ENCODE measurements at places on chromosomes 5 and 9. TPM values are rescaled to one million over a fixed set of nuclear protein-coding genes. Genes with fewer than 3 reads are reported as not detected.

GRCh38 chr9:91127653-91128052 is 234.1 kb downstream of the AUH start:
- no peak for DNase-seq
- H3K4me3 ChIP-seq, result no peak overlapping the region
- H3K4me1 ChIP-seq, result no peaks in the 10 kb centered on the region

Gene SLU7
- 50.3 TPM for total RNA-seq

Gene ABLIM3
- total RNA-seq, result 8.8 TPM

Gene SPAG8
- total RNA-seq, result not detected

- H3K4me3 ChIP-seq, result no peak overlapping the region
- H3K4me1 ChIP-seq, result no peaks in the 10 kb centered on the region
- no peaks in the 10 kb centered on the region for H3K27me3 ChIP-seq
- no peaks in the 10 kb centered on the region for H3K36me3 ChIP-seq
These were observed 369.2 kb downstream of the SEMA5A start for GRCh38 chr5:9176641-9177040.

Gene TMOD1
- total RNA-seq, result 9.6 TPM

DNA sequence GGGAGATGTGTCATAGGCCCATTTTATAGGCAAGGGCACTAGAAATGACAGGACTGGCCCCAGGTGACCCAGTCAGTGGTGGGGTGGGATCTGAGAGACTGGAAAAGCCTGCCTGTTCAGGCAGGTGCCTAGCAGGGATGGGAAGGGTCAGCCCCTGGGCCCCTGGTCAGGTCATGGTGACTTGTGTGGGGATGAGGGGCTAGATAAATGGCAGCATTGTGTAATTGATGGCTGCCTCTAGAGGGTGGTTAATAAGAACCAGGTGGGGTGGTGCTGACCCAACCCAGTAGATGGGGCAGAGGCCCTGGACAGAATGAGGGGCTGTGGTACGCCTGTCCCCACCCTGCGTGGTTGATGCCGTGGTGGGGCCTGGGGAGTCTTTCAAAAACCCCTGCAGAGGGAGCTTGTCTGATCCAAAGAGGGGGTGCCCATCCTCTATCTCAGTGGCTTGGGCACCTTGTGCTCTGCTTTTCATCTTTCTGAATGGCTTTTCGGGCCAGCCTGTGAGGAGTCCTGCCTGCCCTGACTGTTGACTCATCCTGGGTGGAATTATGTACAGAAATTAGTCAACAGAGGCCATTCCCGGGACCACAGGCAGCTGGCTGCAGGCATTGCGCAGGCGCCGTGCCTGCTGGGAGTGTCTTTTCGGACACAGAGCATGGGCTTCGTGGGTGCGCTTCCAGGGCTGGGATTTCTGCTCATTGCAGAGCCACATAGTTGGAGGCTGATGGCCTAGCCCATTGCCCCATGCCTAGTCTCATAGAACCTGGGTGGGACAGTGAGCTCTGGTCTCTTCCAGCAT is 93.6 kb upstream of the PITX1 start:
- H3K4me3 ChIP-seq, result no peak overlapping the region
- peak overlapping the region; percentile 58 for H3K27ac ChIP-seq
- H3K27me3 ChIP-seq, result no peaks in the 10 kb centered on the region
- DNase-seq, result peak; percentile 52
- H3K4me1 ChIP-seq, result peaks cover 34% of the 10 kb centered on the region
- no peaks in the 10 kb centered on the region for H3K36me3 ChIP-seq

- H3K4me1 ChIP-seq, result peaks cover 19% of the 10 kb centered on the region
- peak overlapping the region; percentile 35 for H3K27ac ChIP-seq
- H3K36me3 ChIP-seq, result no peaks in the 10 kb centered on the region
- peaks cover 98% of the 10 kb centered on the region for H3K27me3 ChIP-seq
These were observed 20.3 kb downstream of the ANXA2R start for GRCh38 chr5:43019614-43020398.

- peak; percentile 31 for DNase-seq
- no peaks in the 10 kb centered on the region for H3K36me3 ChIP-seq
- peaks cover 93% of the 10 kb centered on the region for H3K27me3 ChIP-seq
- peaks cover 13% of the 10 kb centered on the region for H3K4me1 ChIP-seq
These were observed 42.4 kb downstream of the PAX5 start for GRCh38 chr9:36991516-36992134.

DNA sequence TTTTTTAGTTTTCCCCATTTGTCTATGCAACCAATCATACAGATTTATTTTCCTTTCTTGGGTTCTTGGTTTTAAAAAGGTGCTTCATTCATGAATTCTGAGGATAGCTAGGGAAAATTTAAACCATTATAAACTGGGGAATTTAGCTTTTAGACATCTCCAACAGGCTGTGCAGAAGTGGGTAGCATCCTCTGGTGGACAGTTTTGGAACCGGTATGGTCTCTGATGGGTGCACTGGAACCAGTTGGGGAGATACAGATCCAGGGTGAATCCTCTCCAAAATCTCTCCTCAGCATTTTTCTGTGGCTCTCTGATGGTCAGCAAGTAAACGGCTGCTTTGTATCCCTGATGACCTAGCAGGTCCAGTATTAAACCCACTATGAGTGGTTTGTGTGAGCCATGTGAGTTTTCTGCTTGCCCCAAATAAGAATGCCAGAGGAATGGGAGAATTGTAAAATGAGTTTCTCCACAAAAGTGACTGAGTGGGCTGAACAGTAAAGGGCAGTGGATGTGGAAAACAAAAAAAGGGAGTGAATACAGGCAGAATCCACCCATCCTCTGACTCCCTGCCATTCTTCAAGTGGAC is 9.1 kb upstream of the DNAJC25 start:
- no peak overlapping the region for H3K27ac ChIP-seq
- peak; percentile 45 for DNase-seq
- no peak overlapping the region for H3K4me3 ChIP-seq
- peaks cover 8% of the 10 kb centered on the region for H3K27me3 ChIP-seq
- H3K4me1 ChIP-seq, result no peaks in the 10 kb centered on the region

Gene C5orf46
- not detected for total RNA-seq

GRCh38 chr9:136564379-136564988 is 18.6 kb upstream of the NOTCH1 start:
- peak; percentile 63 for DNase-seq
- peaks cover 63% of the 10 kb centered on the region for H3K4me1 ChIP-seq
- no peak overlapping the region for H3K4me3 ChIP-seq
- H3K36me3 ChIP-seq, result no peaks in the 10 kb centered on the region

Gene SHISAL2B
- not detected for total RNA-seq

Gene GTF2H2
- 10.1 TPM for total RNA-seq

DNA sequence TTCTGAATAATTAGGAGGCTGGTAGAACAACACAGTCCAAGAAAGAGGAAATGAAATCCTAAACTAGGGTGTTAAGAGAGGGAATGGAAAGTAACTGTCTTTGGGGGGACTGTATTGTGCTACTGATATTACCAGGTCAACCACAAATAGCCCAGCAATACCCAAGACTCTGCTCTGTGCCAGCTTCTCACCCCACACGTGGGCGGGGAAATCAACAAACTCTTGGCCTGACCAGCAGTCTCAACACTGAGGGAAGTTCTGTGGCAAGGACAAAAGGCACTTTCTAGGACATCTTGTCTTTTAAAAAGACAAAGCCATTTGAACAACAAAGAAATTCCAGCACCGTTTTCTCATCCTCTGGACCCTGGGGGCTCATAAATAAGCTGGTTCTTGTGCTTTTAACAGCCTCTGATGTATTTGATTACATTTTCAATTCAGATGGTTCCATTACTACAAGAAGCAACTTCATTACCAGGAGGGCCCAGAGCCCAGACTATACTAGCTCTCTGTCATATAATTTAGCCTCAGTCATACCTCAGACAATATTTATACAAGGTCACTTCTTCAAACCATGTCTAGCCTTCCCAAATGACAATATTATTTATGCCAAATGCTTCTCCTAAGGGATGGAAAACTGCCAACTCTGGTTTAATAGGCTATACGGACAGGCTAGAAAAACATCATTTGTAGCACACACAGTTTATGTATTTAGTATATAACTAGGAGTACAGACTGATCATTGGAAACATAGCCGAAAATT is 297.8 kb downstream of the CWC27 start:
- no peaks in the 10 kb centered on the region for H3K27me3 ChIP-seq
- H3K27ac ChIP-seq, result no peak overlapping the region
- no peak overlapping the region for H3K4me3 ChIP-seq
- no peaks in the 10 kb centered on the region for H3K4me1 ChIP-seq

Gene SLC34A1
- total RNA-seq, result not detected

- H3K4me3 ChIP-seq, result peak overlapping the region; percentile 90
- H3K27me3 ChIP-seq, result no peaks in the 10 kb centered on the region
- H3K4me1 ChIP-seq, result peaks cover 43% of the 10 kb centered on the region
- no peak for DNase-seq
- peak overlapping the region; percentile 91 for H3K27ac ChIP-seq
These were observed 381 bp downstream of the MED22 start for GRCh38 chr9:133347515-133347984.

DNA sequence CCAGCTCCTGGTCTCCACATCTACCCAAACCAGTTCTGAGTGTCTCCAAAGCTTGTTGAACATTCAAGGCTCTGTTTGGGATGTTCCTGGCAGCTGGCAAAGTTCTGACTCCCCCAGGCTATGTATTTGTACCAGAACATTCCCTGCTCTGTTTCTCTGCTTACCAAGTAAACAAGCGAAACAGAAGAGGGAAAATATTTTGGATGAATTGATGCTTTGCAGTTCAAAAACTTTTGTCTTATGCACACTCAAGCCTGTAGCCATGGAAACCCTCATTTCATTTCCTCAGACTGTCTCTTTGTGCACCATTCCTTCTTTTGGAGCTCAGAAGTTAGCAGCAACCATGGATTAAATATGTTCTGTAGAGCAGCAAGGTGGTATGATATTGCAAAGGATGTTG is 145.8 kb downstream of the ACTL7B start:
- no peaks in the 10 kb centered on the region for H3K27me3 ChIP-seq
- no peaks in the 10 kb centered on the region for H3K36me3 ChIP-seq
- H3K27ac ChIP-seq, result peak overlapping the region; percentile 17
- DNase-seq, result no peak
- H3K4me1 ChIP-seq, result no peaks in the 10 kb centered on the region

DNA sequence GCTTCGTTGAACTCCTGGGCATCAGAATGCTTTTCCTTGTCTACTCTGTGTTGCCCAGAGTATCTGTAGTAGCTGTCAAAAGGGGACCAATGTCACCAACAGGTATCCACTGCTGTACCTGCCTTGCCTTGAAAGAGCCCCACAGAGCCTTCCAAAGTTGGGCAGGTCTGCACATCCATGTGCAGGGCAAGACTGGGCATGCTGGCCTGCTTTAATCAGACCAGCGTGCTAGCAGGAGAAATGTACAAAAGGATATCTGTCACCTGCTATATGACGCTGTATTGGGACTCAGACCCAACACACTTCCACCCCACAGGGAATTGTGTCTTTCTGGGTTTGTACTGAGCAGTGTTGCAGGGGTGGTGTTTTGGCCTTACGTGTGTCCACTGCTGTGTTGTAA is 11.9 kb downstream of the DELE1 start:
- no peak overlapping the region for H3K4me3 ChIP-seq
- peaks cover 100% of the 10 kb centered on the region for H3K36me3 ChIP-seq
- no peaks in the 10 kb centered on the region for H3K27me3 ChIP-seq
- H3K4me1 ChIP-seq, result no peaks in the 10 kb centered on the region
- H3K27ac ChIP-seq, result no peak overlapping the region
- DNase-seq, result no peak

DNA sequence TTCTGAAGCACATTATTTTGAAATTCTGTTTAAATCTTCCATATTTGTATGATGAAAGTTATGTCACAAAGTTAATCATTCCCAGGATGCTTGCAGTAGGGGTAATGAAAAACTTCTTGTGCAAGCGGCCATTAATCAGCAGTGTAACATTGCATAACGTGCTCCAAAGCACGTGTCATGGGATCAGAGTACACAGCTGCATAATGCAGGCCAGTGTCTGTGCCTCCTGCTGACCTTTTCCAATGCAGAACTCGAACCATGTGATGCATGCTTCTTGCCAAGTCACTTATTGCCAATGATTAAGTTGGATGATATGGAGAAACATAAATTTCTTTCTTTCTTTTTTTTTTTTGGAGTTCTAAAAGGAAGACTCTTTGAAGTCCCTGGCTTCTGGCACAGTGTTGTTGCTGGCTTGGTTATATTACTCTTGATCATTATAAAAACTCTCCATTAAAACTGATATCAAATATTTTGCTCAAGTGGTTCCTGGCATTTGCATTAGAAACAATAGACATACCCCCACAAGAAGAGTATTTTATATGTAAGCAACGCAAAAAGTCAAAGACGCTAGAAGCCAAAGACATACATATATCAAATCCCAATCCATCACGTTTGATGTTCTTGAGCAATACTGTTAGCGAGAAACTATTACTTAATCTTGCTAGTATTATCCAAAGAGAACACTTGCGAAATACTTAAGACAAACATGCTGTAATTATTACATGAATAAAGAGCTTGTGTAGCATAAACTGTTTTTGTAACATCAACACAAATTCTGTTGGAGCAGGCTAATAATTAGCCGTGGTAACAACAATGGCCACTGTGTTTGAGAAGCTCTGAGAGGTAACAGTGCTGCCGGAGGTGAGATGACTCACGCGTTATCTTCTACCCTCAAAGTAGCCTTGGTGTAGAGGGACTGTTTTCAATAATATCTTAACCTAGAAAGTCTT is 164.2 kb downstream of the AUH start:
- H3K36me3 ChIP-seq, result no peaks in the 10 kb centered on the region
- DNase-seq, result peak; percentile 86
- H3K27me3 ChIP-seq, result no peaks in the 10 kb centered on the region
- peak overlapping the region; percentile 99 for H3K27ac ChIP-seq
- peaks cover 30% of the 10 kb centered on the region for H3K4me1 ChIP-seq

DNA sequence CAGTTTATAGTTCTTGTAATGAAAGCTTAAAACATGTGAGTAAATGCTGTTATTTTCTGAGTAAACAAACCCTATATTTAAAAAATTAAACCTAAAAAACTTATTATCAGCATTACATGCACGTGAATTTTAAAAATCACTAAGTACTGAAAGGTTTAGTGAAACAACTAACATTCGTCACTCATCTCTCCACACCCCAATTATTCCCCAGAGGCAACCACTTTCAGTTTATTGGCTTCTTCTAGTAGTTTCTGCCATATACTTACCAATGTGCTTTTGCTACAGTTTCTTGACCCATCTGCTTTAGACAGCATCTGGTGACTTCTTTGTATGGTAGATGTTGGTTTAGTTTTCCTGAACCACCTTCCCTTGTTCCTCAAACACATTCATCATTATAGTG is 58.1 kb downstream of the ANGPTL2 start:
- no peak for DNase-seq
- H3K4me1 ChIP-seq, result peaks cover 15% of the 10 kb centered on the region
- no peak overlapping the region for H3K27ac ChIP-seq

Gene FAM120A
- 103 TPM for total RNA-seq

DNA sequence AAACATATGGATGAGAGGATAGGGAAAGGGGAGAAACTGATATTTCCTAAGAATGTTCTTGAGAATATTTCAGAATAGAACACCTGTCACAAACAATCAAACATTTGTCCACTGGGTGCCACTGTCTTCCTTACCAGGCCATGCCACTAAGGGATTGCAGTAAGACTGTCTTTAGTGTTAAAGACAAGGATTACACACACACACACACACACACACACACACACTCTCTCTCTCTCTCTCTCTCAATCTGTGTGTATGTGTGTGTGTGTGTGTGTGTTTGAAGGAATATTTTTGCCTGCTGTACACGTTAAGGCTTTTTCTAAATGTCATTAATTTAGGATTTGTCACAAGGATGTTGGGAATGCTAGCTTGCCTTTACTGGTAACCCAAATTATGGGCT is 54.4 kb downstream of the CCDC192 start:
- no peaks in the 10 kb centered on the region for H3K27me3 ChIP-seq
- H3K4me3 ChIP-seq, result no peak overlapping the region
- no peak overlapping the region for H3K27ac ChIP-seq
- peak; percentile 79 for DNase-seq
- peaks cover 48% of the 10 kb centered on the region for H3K4me1 ChIP-seq
- H3K36me3 ChIP-seq, result no peaks in the 10 kb centered on the region

All from stomach (tissue), 19 donors.